ENCODE measurements at places on chromosomes 11 and 22.

DNA sequence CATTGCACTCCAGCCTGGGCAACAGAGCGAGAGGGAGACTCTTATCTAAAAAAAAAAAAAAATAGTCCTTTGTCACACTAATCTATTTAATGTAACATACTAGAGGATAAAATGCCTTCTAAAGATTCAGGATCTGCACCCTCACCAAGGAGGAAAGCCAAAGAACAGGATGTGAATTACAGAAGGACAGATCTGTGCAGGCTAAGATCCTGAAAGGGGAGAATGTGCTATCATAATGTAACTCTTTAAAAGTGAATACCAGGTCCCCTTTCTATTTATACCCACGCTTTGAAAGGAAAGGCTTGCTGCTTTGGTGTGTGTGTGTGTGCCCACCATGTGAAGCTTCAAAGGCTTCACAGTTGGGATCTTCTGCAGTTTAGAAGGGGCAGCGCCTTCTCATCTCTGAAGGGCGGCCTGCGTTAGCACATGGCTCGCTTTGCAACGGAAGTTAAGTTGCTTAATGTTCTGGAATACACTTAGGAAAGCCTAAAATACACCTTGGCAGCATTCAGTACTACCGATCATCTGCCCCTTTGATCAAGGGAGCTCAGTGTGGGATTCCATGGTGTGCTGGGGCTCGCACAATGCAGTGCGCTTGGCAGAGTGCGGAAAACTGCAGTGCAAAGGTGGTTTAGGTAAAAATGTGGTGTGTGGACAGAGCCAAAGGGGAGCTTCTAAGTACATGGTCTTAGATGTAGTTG lies 6.8 kb downstream of the CECR2 start:
- DNase-seq: no peak

DNA sequence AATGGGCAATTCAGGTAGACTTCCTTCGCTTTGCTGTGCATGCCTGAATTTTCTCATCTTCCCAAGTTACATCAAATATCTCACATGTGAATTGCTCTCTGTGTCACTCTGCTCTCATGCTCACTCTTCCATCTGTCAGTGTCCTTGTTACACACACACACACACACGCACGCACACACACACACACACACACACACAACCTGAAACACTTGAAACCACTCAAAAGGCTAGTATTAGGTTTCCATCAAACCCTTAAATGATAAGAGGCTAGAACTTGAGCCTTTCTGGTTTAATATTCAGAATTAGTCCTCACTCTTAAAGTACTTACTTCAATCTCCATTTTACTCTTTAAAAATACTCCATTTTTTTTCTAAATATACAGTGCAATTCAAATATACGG lies 282.4 kb downstream of the C11orf87 start:
- no peak for DNase-seq

DNA sequence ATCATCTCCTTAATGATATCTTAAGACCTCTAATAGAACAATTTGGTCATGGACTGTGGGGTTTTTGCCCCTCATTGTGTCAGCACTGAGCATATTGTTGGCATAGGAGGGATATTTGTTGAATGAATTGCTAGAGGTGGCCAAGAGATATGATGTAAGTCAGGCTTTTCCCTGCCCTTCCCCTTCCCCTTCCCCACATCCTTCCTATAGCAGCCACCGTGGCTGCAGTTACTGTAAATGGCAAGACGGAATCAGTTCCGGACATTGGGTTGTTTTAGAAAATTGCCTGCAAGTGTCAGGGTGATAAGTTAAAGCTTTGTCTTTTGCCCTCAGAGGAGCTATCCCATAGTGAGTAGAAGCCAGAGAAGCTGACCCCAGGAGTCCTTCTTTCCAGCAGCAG lies 23.0 kb downstream of the LIMK2 start:
- DNase-seq: no peak

DNA sequence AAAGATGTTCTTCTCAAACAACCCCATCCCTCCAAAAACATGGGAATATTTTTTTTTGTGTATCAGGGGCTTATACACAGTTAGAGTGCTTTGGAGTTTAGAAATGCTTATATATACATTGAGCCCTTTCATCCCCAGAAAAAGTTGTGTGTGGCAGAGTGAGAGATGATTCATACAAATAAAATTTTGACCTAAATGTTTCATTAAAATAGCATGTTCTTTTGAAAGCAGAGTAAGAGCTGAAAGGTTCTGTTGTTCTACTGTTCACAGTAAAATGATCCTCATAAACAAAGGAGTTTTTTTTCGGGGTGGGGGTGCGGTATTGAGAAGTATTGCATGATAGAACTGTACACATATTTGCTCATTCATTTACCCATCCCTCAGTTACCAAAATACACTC lies 512.4 kb downstream of the DLG2 start:
- DNase-seq: no peak

DNA sequence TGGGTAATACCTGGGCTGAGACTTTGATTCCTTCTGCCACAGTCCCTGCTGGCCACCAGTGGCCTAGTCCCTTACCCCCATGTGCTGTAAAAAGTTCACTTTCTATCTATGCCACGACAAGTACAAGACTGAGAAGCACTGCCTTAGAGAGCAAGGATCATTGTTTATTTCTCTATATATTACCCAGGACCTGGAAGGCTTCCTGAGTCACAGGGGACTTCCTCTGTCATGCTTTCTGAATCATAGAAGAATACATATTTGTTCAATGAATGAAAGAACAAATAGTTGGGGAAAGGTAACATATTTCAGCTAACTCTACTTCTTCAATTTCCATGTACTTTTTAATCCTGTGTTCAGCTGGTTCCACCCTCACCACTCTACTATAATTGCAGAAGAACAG lies 5.5 kb upstream of the SYT9 start:
- DNase-seq: no peak

- DNase-seq: no peak
These were observed 40.0 kb downstream of the AMBRA1 start for GRCh38 chr11:46553814-46554212.

- no peak for DNase-seq
These were observed 13.3 kb upstream of the MOB2 start for GRCh38 chr11:1499899-1500298.

DNA sequence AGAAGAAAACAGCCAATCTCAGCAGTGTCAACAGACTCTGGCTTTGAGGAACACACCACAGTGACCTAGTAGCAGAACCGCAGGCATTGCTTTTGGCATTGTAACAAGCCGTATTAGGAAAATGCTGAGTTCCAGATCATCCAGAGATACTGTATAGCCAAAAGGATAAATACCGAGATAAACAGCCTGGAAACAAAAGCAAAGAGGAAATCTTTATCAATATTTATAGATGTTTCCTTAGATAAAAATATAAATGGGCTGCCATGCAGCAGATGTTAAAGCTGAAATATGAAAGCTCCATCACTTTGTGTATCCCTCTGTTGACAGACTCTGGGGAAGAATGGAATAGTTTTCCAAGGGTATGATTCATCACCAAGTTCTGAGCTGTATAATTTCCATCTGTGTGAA lies 98.9 kb upstream of the TP53AIP1 start:
- DNase-seq: no peak

DNA sequence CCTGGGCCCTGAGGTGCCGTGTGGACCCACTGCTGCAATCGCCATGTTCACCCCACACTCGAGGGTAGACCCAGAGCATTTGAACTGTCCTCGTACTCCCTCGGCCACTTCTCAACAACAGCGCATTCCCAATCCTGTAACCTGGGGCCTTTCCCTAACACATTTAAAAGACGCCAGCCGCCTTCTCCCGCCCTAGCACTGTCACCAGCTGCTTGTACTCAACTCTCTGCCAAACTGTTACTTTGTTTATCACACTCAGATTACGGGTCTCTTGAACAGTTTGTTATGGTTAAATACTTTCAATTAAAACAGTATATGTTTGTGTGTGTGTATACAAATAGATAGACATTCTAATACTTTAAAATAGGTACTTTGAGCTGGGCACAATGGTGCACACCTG lies 20.7 kb downstream of the CDKN1C start:
- DNase-seq: no peak

- no peak for DNase-seq
These were observed 94.5 kb downstream of the ZC3H12C start for GRCh38 chr11:110187731-110188130.

GRCh38 chr22:45688600-45689080 lies 17.0 kb downstream of the ATXN10 start:
- no peak for DNase-seq

DNA sequence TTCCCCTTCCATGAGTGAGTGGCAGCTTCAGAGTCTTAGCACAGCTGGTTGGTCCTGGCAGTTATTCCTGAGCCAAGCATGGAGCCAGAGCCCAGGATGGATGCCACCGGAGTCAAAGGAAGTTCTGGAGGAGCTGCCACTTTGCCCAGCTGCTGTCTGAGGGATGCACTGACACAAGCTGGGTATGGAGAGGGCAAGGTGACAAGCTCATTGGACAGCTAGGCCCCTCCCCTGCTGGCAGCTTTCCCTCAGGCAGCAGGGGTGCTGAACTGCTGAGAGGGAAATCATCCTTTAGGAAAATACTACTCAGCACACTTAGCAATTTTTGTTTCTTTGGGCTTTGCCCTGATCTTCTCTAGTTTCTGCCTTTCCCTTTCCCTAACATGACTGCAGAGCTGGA lies 99.3 kb upstream of the SESN3 start:
- DNase-seq: no peak

DNA sequence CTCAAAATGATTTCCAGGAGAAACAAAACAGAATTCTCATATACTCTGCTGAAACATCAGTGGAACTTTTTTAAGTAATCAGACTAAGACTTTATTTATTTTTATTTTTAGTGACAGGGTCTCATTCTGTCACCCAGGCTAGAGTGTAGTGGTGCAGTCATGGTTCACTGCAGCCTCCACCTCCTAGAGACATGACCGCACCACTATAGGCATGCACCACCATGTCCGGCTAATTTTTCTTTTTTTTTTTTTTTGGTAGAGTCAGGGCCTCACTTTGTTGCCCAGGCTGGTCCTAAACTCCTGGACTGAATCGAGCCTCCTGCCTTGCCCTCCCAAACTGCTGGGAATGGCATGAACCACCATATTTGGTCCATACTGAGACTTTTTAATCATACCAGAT lies 42.9 kb downstream of the PRDM10 start:
- DNase-seq: no peak

- DNase-seq: no peak
These were observed 433.7 kb downstream of the ETS1 start for GRCh38 chr11:128153697-128154048.

DNA sequence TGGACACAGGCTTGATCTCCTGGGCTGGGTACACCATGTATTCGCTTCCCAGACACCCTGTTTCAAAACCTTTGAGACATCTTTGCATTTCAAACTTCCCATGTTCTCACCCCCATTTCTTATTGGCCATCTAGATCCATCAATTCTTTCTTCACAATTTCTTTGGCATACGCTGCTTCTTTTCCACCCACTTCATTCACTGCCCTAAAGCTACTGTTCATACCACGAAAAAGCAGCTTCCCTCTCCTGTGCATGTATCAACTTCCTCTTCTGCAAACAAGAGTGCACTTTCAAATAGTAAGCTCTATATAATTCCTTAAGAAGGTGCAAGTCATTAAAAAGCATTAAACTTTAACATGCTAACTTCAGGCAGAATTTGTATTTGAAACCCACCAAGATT lies 21.4 kb downstream of the UVRAG start:
- no peak for DNase-seq

DNA sequence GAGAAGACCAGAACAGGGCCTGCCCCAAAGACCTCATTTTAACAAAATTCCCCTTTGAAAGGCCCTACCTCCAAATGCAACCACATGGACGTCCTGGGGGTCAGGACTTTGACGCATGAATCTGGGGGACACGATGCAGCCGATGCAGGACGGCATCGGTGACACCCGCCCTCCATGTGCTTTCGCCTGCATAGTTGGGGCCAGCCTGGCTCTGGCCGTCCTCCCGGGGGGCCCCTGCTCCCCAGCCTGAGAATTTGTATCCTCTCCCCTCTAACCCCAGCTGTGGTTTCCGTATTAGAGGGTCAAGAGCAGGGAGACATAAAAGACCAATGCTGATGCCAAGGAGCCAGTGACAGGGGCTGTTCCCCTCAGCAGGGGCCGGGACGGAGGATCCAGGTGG lies 18.4 kb upstream of the BRSK2 start:
- no peak for DNase-seq

GRCh38 chr22:27676545-27677213 lies 124.9 kb downstream of the MN1 start:
- DNase-seq: no peak

DNA sequence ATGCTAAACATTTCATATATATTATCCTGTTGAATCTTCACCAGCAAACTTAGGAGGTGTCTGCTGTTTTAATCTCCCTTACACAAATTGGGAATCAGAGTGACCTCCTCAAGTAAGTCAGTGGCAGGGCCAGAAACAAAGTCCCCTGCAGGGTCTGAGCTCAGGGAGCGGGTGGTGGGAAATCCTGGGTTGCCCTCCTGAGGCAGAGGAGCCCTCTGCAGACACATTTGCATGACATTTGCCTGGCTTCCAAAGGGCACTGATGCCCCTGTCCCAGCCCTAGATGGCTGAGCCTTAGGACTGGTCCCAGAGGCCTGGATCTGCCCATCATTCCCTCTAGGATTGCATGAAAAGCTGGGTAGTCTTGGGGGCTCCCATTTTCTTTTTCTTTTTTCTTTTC lies 2.1 kb upstream of the INPP5J start:
- DNase-seq: no peak

- DNase-seq: no peak
These were observed 57.6 kb downstream of the FBXO7 start for GRCh38 chr22:32531931-32532819.

GRCh38 chr11:133115099-133115498 lies 417.2 kb downstream of the OPCML start:
- DNase-seq: no peak

GRCh38 chr11:25775603-25776002 lies 556.3 kb upstream of the ANO3 start:
- no peak for DNase-seq

- DNase-seq: no peak
These were observed 2.9 kb downstream of the PLAAT3 start for GRCh38 chr11:63611395-63611747.

GRCh38 chr11:66020618-66021357 lies 5.5 kb downstream of the CATSPER1 start:
- DNase-seq: no peak

GRCh38 chr22:46984751-46985506 lies 222.5 kb downstream of the TBC1D22A start:
- DNase-seq: no peak

Data from NCI-H1694 (cell line).